ENCODE measurements at places on chromosomes 16 and 17. TPM values are rescaled to one million over a fixed set of nuclear protein-coding genes. Genes with fewer than 3 reads are reported as not detected.

KRT23 gene
- not detected for total RNA-seq

ACAP1 gene
- total RNA-seq, result 33.1 TPM

KRTAP2-1 gene
- total RNA-seq, result not detected

VASN gene
- 31.0 TPM for total RNA-seq

MYL4 gene
- total RNA-seq, result not detected

ADGRG3 gene
- total RNA-seq, result 0.21 TPM

ZFP3 gene
- total RNA-seq, result 2.5 TPM

AGRP gene
- not detected for total RNA-seq

MTHFSD gene
- total RNA-seq, result 22.7 TPM

CCL14 gene
- 62.6 TPM for total RNA-seq

KREMEN2 gene
- not detected for total RNA-seq

RNF40 gene
- 94.5 TPM for total RNA-seq
